ENCODE measurements at places on chromosomes 2 and 18.
A peak's percentile ranks its signal among the peaks of the same experiment; 100 is the strongest.

DNA sequence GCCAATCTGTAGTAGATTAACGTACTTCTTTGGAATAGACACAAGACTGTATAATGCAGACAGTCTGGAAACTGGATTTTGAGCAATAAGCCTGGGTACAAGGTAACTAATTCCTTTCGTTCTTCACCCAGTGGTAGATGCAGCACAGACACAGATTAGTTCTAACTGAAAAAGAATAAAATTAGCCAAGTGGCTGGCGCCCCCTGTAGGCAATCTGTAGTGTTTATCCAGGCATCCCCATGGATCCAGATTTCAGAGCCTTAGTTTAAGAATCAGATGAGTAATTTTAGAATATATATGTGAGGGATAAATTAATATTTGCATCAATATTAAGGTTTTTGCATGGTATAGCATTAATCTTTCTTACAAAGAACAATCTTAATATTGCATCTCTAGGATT is 563.9 kb downstream of the DCC start:
- DNase-seq: peak; percentile 65

DNA sequence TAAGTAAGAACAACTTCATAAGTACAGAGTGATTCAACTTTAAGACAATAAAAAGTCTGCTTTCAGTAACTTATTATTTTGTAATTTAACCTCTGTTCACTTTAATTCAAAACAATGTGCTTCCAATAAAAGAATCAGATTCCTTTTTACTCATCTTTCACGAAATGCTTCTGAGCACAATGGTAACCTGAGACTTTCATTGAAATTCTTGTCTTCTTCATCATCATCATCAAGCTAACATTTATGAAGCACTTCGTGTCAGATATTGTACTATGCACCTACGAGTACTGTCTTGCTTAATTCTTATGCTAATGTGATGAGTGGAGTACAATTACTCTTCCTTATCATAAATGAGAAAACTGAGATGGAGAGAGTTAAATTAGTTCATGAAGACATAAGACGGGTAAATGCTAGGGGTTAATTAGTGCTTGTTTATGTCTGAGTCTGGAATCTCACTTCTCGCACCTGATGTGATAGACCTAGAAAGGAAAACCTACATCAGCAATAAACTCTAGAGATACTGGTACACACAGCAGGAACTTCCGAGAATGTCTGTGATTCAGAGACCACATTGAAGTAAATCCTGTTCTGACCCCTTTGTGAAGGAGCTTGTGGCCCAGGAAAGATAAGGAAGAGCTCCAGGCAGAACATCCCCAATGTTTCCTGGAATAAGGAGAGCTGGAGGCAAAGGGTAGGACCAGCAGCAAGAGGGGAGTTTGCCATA is 227.6 kb upstream of the ETAA1 start:
- DNase-seq: no peak

DNA sequence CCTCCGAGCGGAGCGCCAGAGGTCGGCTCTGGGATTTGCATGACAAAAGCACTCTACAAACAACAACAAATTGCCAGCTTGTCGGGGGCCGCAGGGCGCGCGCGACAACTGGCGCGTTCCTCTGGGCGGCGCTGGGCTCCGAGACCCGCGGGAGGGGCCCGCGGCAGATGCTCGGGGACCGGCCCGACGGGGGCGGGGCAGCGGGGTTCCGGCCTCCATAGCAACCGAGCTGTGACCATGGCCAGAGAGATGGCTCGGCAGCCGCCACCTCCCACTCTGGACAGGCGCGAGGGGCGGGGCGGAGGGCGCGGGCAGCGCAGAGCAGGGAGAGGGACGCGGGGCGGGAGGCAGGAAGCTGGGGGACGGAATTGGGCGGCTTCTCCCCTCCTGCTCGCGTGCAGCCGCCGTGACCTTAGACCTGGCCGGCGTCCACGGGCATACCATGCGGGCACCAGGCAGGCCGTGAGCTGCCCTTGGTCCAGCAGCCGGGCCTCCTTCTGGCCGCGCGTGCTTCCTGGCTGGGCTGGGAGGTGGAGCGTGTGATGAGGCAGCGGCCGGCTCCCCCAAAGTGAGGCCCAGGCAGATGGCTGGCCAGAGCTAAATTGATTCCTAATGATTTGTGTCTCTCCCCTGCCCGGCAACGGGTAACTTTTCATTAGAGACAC is 171.5 kb downstream of the CELF4 start:
- DNase-seq: no peak

GRCh38 chr2:100161945-100162620 is 19.7 kb upstream of the AFF3 start:
- no peak for DNase-seq

GRCh38 chr2:206452750-206453149 is 9.4 kb downstream of the ADAM23 start:
- DNase-seq: no peak

DNA sequence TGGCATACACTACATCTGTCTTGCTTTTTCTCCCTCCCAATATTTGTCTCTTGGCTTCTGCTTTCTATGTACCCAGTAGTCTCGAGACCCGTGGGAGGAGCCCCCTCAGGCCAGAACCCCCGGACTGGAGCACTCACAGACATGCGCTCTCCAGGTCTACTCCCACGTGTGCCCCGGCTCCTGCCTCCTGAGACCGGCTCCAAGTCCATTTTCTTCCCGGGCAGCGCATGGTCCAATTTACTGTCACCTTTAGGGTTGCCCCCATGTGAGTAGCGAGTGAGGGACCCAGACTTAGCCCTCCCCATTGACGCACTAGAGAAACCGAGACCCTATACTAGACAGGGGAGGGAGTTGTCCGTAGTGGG is 11.8 kb upstream of the TEX51 start:
- no peak for DNase-seq

DNA sequence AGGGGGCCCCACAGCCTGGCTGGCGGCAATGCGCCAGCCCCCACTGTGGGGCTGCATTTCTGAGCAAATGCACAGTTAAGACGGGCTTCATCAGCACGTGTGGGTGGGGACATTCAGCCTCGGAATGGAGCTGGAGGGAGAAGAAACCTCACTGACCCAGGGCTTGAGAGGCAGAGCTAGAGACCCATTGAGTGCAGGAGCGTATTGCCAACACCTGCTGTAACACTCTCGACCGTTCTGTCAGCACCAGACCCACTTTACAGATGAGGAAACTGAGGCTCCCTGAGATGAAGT is 200.9 kb upstream of the RAB6C start:
- DNase-seq: no peak

- DNase-seq: no peak
Measured at GRCh38 chr18:79639072-79639829, 40.4 kb upstream of the CTDP1 start.
